Stimulated activated CD4-positive, alpha-beta T cell treated with anti-CD3 and anti-CD28 coated beads, Interleukin-1b, Interleukin-23, amount 100 ng/mL, for 1 hour (primary cell): ENCODE measurements at places on chromosomes 11 and 22.

GRCh38 chr11:128432926-128433325 lies 154.4 kb downstream of the ETS1 start:
- DNase-seq: no peak

- no peak for DNase-seq
Observed at GRCh38 chr11:131649856-131650255, 279.4 kb downstream of the NTM start.

GRCh38 chr11:7672276-7672959 lies 882 bp downstream of the CYB5R2 start:
- no peak for DNase-seq

DNA sequence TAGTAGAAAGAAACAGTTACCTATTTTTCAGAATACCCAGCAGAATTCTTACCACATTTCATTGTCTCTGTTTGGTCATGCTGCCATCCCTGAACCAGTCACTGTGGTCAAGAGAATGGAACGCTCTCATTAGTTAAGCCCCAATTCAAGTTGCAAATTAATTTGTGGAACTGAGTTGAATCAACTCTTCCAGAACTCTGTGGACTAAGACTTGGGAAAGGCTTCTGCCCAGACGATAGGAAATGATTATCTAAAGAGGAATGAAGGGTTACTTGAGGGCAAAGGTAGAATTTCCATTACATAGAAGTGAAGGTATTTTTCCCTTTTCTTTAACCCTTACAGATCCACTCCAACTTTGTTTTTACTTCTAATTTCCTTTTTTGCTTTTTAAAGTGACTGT lies 286.4 kb downstream of the DYNC2H1 start:
- DNase-seq: no peak

DNA sequence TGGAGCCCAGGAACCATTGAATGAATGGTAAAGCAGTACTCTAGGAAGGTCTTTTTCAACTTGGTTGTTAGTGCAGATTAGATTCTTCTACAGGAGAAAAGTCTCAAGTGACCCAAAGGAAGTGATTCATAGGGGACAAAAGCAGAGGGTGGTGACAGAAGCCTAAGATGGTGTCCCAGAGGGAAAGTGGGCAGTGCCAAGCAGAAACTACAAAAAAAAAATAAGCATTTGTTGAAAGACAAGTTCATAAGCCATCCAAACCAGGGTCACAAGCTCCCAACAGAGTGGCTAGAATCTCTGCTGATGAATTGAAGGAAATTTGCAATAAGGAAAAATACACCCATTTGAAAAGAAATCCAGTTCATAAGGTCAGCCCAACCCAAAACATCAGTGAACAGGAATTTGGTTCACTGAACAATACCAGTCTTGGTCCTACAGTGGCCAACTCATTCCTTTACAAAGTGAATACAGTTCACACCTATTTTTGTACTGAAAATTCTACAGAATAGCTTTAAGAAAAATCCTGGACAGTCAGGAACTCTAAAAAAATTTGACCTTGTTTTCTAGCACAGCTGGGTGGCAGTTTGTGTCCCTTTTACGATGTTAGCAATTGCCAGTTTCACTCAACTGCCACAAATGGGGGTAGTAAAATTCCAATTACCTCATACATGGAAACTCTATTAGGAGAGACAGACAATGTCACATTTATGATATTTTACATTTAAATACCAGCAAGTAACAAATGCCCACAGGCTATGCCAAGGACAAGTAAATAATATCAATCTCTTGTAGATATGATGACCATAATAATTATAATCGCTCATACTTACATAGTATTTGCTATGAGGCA lies 21.6 kb upstream of the NUP160 start:
- no peak for DNase-seq

DNA sequence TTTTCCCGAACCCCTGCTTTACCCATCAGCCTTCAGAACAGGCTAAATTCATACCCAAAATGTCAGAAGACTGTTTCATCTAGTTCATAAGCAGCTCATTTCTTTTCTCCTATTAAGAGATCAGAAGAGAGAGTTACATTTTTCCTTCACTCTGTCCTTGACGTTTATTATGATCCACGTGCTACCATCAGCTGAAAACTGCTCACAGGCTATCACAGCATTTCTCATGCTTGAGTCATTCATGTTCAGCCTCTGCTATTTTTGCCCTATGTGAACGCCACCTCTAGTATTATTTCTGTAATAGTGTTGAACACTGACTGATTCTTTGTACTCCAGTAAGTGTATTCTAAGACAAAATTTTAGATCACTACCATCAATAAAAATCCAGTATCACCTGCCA lies 51.9 kb downstream of the SLC1A2 start:
- no peak for DNase-seq

DNA sequence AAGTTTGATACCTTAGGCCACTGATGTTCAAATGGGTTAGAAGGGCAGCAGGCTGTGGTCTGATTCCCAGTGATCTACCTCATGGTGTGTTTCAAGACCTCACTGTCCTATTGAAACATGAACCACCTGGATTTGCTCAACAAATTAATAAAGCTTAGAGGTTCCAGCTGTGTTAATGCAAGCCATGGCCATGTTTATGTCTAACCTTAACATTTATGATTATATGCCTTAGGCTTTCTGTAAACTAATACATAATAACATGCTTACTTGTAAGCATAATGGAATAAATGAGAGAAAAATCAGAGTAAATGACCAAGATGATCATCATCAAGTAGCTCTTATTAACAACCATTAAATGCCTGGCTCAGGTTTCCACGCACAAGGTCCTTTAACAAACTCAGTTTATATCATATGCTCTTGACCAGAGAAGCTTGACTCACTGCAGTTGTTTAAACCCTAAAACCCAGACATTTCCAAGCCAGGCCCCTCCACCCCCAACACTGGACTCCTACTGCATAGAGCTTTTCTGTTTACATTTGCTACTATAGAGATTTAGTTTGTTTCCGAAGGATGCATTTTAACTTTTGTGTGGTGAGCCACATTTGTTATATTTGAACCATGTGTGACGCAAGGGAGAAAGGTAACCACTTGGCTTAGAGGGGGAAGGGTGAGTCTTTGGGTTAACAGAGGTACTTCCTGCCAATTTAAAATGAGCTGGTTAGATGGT lies 43.7 kb downstream of the KREMEN1 start:
- DNase-seq: no peak

DNA sequence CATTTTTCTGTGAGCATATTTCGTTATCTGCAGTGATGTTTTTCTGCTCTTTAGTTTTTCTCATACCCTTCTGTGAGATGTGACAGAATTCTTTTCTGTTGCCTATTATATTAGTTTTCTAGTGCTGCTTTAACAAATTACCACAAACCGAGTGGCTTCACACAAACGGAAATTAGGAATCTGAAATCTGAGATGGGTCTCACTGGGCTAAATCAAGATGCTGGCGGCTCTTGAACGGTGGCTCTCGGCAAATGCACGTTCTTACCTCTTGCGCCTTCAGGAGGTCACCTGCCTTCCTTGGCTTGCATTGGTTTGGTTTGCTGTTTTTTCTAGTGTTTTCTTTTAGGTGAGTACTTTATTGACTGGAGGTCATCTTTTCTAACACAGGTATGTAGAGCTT lies 13.0 kb downstream of the ZBED4 start:
- DNase-seq: no peak
